ENCODE measurements at places on chromosomes 5 and 9. TPM values are rescaled to one million over a fixed set of nuclear protein-coding genes. Genes with fewer than 3 reads are reported as not detected.

- H3K36me3 ChIP-seq = peaks cover 9% of the 10 kb centered on the region
- DNase-seq = no peak
- peaks cover 18% of the 10 kb centered on the region for H3K4me1 ChIP-seq
- H3K27me3 ChIP-seq = no peaks in the 10 kb centered on the region
- no peak overlapping the region for H3K27ac ChIP-seq
These were observed 2.5 kb upstream of the ZMYND19 start for GRCh38 chr9:137592767-137593166.

DNA sequence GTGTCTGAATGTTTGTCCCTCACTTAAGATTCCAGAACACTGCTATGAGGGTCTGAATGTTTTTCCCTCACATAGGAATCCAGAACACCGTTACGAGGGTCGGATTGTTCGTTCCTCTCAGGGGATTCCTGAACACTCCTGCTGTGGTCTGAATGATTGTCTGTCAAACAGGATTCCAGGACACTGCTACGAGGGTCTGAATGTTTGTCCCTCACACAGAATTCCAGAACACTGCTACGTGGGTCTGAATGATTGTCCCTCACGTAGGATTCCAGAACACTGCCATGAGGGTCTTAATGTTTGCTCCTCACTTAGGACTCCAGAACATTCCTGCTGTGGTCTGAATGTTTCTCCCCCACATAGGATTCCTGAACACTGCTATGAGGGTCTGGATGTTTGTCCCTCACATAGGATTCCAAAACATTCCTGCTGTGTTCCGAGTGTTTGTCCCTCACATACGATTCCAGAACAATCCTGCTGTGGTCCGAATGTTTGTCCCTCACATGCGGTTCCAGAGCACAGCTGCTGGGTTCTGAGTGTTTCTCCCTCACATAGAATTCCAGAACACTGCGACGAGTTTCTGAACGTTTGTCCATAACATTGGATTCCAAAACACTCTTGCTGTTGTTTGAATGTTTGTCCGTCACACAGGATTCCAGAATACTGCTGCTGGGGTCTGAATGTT, 199.5 kb downstream of the FOXD4L6 start:
- no peaks in the 10 kb centered on the region for H3K27me3 ChIP-seq
- H3K4me1 ChIP-seq = no peaks in the 10 kb centered on the region
- DNase-seq = no peak
- H3K27ac ChIP-seq = no peak overlapping the region
- no peak overlapping the region for H3K4me3 ChIP-seq

DNA sequence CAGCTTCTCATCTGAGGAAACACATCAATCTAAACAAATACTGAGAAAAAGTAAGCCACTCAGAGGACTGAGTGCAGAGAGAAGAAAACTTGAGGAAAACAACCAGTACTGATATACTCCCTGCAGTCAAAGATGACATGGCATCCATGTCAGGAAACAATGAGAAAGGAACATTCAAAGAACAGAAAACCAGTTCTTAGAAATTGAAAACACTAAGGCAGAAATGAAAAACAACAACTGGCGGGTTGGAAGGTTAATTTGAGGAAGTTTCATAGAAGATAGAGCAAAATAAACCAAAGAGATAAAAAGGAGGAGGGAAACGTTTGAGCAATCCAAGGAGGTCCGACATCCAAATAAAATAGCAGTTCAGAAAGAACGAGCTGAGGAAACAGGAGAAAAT, 475.2 kb downstream of the HINT1 start:
- no peak for DNase-seq
- no peaks in the 10 kb centered on the region for H3K4me1 ChIP-seq
- H3K27ac ChIP-seq = no peak overlapping the region
- H3K27me3 ChIP-seq = peaks cover 16% of the 10 kb centered on the region

DNA sequence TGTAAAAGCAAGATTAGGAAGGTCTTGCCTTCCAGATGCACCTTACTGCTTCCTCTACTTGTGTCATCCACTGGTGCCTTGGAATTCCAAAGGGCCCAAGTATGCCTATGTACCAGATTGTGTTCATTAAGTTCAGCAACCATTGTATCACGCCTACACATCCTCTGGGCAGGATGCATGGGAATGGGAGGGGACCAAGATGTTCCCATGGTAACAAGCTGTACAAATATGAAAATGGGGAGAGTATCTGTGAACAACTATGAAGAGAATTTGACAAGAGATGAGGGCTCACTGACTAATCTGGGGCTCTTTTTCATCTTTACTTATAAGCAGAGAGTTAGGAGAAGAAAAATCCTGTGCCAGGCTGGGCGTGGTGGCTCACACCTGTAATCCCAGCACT, 137.8 kb upstream of the MAP1B start:
- no peak for DNase-seq
- no peak overlapping the region for H3K27ac ChIP-seq
- peaks cover 24% of the 10 kb centered on the region for H3K27me3 ChIP-seq
- no peak overlapping the region for H3K4me3 ChIP-seq
- H3K4me1 ChIP-seq = no peaks in the 10 kb centered on the region
- H3K36me3 ChIP-seq = no peaks in the 10 kb centered on the region

PHF24 gene
- not detected for total RNA-seq

DNA sequence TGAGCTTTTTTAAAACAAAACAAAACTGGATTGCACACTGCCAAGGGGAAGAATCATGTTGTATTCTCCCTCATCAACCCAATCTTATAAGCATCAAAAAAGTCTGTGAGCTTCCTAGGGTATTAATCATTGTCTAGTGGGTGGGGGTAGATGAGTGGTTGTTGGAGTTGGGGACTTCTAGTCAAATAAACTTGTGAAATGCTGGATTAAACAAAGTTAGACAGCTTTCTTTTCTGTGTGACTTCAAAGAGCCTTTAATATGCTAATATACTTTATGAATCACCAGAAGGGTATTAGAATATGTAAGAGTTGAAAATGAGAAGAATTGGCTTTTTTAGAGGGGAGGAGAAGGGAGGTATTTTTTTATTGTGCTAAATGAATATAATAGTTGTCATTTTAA, 87.7 kb downstream of the GALNT10 start:
- H3K4me1 ChIP-seq = peaks cover 31% of the 10 kb centered on the region
- peak overlapping the region; percentile 56 for H3K27ac ChIP-seq
- no peaks in the 10 kb centered on the region for H3K27me3 ChIP-seq
- DNase-seq = no peak
- no peak overlapping the region for H3K4me3 ChIP-seq

GRCh38 chr9:123322273-123323195, 33.5 kb upstream of the CRB2 start:
- H3K4me1 ChIP-seq = peaks cover 31% of the 10 kb centered on the region
- H3K27me3 ChIP-seq = no peaks in the 10 kb centered on the region
- peak overlapping the region; percentile 25 for H3K4me3 ChIP-seq
- H3K27ac ChIP-seq = peak overlapping the region; percentile 80
- peak; percentile 84 for DNase-seq
- no peaks in the 10 kb centered on the region for H3K36me3 ChIP-seq

GRCh38 chr9:9924376-9924775, 688.4 kb downstream of the PTPRD start:
- peaks cover 2% of the 10 kb centered on the region for H3K4me1 ChIP-seq
- no peaks in the 10 kb centered on the region for H3K36me3 ChIP-seq
- H3K27ac ChIP-seq = no peak overlapping the region

DNA sequence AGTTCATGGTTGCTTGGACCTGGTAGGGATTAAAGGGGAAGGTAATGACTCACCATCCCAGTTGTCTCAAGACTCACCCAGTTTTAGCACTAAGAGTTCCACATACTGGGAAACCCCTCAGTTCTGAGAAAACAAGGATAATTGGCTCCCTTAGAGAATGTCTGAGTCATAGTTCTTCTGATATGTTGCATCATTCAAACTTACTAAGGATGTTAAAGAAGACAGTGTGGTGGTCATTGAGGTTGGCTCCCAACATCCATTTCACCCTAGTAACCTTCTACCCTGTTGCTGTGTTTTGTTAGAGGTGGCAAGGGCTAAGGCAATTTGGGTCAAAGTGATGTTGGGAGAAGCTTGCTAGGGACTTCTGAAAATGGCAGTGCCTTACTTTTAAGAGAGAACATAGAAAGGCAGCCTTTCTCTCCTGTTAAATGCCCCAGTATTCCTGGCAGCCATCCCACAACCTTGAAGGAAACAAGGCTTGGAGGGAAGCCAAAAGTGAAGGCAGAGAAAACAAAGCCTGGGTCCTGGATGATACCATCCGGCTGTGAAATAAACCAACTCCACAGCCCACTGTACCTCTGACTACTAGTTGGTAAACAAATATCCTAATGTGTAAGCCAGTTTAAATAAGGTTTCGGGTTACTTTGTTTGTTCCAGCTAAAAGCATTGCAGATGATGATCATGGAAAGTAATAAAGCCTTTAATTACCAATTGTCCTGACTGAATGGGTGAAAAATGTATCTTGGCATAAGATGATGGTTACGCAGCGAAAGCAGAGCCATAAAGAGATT, 80.4 kb upstream of the ADAMTSL1 start:
- no peaks in the 10 kb centered on the region for H3K4me1 ChIP-seq
- H3K36me3 ChIP-seq = no peaks in the 10 kb centered on the region
- no peak overlapping the region for H3K27ac ChIP-seq
- H3K4me3 ChIP-seq = no peak overlapping the region

HINT1 gene
- total RNA-seq = 372 TPM

- H3K4me3 ChIP-seq = no peak overlapping the region
- H3K36me3 ChIP-seq = no peaks in the 10 kb centered on the region
- H3K4me1 ChIP-seq = peaks cover 5% of the 10 kb centered on the region
- H3K27ac ChIP-seq = no peak overlapping the region
- peaks cover 36% of the 10 kb centered on the region for H3K27me3 ChIP-seq
These were observed 16.9 kb downstream of the TMOD1 start for GRCh38 chr9:97518166-97518908.

- H3K27ac ChIP-seq = no peak overlapping the region
- no peaks in the 10 kb centered on the region for H3K36me3 ChIP-seq
- H3K27me3 ChIP-seq = no peaks in the 10 kb centered on the region
These were observed 55.9 kb upstream of the RNU6ATAC start for GRCh38 chr9:134220311-134220710.

DNA sequence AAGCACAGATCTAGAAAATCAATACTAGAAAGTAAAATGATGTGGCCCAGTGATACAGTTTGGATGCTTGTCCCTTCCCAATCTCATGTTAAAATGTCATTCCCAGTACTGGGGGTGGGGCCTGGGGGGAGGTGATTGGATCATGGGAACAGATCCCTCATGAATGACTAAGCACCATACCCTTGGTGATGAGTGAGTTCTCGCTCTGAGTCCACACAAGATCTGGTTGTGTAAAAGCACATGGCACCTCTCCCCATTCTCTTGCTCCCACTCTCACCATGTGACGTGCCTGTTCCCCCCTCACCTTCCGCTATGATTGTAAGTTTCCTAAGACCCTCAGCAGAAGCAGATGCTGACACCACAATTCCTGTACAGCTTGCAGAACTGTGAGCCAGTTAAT, 234.2 kb upstream of the CDH6 start:
- DNase-seq = no peak
- H3K4me1 ChIP-seq = no peaks in the 10 kb centered on the region
- H3K36me3 ChIP-seq = no peaks in the 10 kb centered on the region
- H3K4me3 ChIP-seq = no peak overlapping the region

ARL14EPL gene
- total RNA-seq = not detected

GRCh38 chr5:176784218-176785165, 25.9 kb upstream of the UNC5A start:
- H3K27ac ChIP-seq = no peak overlapping the region
- peaks cover 16% of the 10 kb centered on the region for H3K27me3 ChIP-seq
- DNase-seq = no peak
- no peak overlapping the region for H3K4me3 ChIP-seq
- H3K36me3 ChIP-seq = no peaks in the 10 kb centered on the region
- no peaks in the 10 kb centered on the region for H3K4me1 ChIP-seq

EPB41L4A gene
- total RNA-seq = not detected

BARHL1 gene
- not detected for total RNA-seq

- peaks cover 10% of the 10 kb centered on the region for H3K27me3 ChIP-seq
- no peak overlapping the region for H3K27ac ChIP-seq
- H3K4me1 ChIP-seq = no peaks in the 10 kb centered on the region
- H3K36me3 ChIP-seq = no peaks in the 10 kb centered on the region
- no peak for DNase-seq
These were observed 483.5 kb downstream of the AGTPBP1 start for GRCh38 chr9:85258236-85258635.

DNA sequence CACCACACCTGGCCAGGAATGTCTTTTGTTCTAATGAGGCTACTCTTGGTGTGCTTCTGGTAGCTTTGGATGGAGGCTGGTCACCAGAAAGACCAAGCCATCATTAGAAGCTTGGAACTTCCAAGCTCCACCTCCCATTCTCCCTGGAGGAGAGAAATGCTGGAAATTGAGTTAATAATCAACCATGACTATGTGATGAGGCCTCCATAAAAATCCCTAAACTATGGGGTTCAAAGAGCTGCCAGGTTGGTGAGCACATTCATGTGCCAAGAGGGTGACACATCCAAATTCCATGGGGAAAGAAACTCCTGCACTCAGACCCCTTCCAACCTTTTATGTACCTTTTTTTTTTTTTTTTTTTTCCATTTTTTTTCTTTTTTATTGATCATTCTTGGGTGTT, 105.5 kb upstream of the SPATA31C2 start:
- no peaks in the 10 kb centered on the region for H3K4me1 ChIP-seq
- no peak overlapping the region for H3K4me3 ChIP-seq
- H3K27me3 ChIP-seq = peaks cover 12% of the 10 kb centered on the region
- H3K36me3 ChIP-seq = no peaks in the 10 kb centered on the region
- DNase-seq = no peak

INSL4 gene
- not detected for total RNA-seq

DNA sequence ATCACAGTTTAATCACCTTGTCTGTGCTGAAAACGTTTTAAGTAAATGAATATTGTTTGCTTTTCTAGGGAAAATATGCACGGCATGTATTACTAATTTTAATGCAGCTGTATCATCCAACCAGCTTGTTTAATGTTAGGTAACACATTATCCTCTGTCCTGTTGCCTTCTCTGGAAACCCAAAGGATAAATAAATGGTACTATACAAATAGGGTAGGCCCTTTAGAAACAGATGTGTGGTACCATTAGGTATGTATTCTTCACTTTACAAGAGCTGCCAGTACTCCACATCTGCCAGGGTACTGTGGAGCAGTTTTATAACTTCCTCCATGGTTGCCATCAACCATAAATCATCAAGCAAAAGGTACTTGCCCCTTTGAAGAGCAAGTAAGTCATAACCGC, 42.9 kb downstream of the FAF2 start:
- no peak for DNase-seq
- H3K4me1 ChIP-seq = peaks cover 21% of the 10 kb centered on the region
- H3K4me3 ChIP-seq = no peak overlapping the region
- peaks cover 32% of the 10 kb centered on the region for H3K36me3 ChIP-seq

CBY3 gene
- not detected for total RNA-seq

CEP120 gene
- total RNA-seq = 39.2 TPM

DNA sequence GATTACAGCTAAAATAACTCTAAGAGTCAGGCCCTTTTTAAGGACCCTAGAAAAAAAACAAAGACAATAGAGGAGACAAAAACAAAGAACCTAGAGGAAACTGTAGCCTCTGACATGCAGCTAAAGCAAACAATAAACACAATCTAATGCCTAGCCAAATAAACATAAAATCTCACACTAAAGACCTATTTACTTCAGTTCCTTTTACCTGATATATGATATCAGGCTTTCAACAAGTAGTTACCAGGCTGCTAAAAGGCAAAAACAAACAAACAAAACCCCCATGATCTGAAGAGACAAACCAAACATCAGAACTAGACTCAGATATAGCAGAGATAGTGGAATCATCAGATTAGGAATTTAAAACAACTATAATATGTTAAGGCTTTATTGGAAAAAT, 226.5 kb upstream of the POU5F2 start:
- no peak overlapping the region for H3K4me3 ChIP-seq
- no peak for DNase-seq
- H3K27ac ChIP-seq = no peak overlapping the region
- peaks cover 23% of the 10 kb centered on the region for H3K36me3 ChIP-seq
- H3K27me3 ChIP-seq = no peaks in the 10 kb centered on the region
- H3K4me1 ChIP-seq = no peaks in the 10 kb centered on the region
